GM23338 (cell line): ENCODE measurements at places on chromosomes 6 and 20.

- no peak for DNase-seq
Observed at GRCh38 chr6:126388104-126388598, 48.2 kb downstream of the CENPW start.

GRCh38 chr6:15017261-15017660, 228.6 kb upstream of the JARID2 start:
- peak; percentile 93 for DNase-seq

GRCh38 chr20:57289391-57290177, 23.1 kb upstream of the BMP7 start:
- DNase-seq = no peak

DNA sequence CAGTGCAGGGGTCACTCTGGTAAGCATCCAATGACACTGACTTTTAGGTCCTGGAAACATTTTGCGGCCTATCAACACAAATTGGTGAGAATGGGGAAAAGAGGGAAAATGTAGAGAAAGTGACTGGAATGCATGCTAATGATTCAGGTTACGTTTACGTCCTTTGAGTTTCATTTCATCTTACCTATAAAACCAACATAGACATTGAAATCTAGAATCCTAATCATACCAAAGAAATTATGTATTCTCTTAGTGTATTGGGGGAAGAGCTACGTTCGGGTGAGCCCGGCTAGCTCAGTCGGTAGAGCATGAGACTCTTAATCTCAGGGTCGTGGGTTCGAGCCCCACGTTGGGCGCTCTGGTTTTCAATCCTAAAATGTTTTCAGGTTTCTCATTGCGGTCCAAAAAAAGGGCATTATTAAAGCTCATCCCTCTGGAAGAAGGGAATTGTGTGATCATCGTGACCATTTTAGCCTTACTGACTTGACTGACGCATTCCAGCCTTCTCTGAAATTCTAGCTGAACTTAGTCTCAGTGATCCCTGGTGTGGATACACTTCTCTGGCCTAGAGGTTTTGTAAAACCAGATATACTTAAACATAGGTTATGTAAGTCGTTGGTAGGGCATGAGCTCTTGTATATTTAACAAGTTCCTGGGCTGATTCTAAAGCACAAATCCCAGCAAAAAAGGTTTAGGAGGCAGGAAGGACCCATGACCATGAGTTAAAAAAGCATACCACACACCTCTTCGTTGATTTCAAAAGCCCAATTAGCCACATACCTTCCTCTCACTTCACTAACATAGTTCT, 18.3 kb downstream of the HMGN4 start:
- peak; percentile 89 for DNase-seq

DNA sequence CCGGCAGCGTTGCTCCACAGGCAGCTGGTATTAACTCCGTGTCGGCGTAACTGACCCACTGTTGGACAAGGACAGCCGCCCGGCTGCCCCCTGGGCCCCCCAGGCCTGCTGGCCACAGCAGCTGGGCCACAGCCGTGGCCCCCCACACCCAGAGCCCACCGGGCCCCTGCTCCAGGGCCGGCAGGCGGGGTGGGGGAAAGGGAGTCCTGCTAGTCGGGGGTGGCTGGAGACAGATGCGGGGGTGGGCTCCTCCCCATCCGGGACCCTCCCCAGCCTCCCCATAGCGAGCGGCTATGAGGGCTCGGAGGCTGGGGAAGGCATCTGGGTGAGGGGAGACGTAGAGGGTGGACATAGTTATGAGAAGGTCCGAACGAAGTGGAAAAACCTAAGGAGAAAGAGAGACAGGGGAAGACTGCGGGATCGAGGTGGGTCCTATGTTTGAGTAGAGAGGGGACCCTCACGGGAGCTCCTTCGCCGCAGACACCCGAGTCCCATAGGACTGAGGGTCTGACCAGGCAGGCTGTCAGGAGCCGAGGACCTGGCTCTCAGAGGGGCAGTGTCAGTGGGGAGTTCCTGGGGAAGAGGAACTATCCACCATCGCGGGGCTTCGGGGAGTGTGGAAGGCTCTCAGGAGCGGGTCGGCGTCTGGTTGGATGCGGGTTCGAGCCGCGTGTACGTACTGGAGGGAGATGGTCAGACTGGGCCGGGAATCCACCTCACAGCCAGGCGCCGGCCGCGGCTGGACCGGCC, 511 bp downstream of the VARS1 start:
- DNase-seq = peak; percentile 27

GRCh38 chr6:16493112-16493511, 254.7 kb downstream of the GMPR start:
- DNase-seq = no peak

DNA sequence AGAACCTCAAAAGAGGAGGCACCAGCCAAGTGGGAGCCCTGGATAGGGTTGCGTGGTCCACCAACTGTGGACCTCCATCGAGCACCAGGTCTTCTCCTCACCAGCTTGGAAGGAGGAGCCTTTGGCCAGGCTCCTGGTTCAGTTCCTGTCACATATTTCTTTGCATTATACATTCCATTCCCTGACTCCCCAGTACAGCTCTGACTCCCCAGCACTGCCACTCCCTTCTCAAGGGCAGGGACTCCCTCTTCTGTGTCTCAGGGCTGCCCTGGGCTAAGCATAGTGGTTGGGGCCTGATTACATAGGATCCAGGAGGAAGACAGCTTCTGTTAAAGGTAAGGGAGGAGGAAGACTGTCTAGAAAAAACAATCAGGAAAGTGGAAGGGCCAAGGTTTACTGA, 91.1 kb downstream of the MRPL14 start:
- no peak for DNase-seq
